ENCODE measurements at places on chromosomes 4 and X.

- DNase-seq = peak; percentile 18
These were observed 47.0 kb upstream of the MID1IP1 start for GRCh38 chrX:38754102-38754790.

DNA sequence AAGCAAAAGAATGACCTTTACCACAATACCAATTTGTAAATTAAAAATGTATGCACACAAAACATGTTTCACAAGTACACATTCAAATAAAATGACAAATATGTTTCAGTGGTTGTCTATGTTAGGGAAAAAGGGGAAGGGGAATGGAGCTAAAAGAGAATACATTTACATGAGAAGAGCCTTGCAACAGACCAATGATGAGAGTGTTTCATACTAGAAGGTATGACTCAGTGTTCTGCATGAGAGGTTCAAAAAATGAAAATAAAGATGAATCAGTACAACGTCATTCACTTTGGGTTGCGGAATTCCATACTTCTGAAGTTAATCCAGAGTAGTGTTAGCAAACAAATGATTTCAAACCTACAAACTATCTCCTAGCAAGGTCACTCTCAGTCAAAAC lies 51.7 kb downstream of the RPGR start:
- DNase-seq = peak; percentile 78

GRCh38 chr4:128277856-128278255 lies 9.8 kb downstream of the PGRMC2 start:
- no peak for DNase-seq

- DNase-seq = no peak
These were observed 146.8 kb downstream of the DCTD start for GRCh38 chr4:182770259-182770995.

DNA sequence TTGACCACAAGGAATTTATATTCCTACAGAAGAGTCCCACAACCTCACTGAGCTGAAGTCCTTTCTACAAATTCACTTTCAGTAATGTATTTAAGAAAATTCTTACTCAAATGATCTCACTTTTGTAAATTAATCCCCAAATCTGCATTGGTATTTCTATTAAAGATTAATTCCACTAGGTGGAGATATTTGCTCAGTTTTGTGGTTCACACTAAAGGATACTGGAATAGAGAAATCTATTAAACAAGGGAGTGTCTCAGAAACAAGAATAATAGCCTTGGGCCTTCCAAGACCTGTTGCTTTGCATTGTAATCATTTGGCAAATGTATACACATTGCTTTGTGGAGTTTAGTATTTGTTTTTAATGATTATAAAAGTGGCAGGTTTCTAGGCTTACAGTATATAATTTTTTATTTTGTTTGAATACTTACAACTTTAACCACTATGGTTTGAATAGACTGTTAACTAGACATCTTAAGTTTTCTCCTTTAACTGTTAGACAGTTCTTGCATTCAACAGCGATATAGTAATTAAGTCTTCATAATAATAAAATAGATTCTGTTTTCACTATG lies 25.9 kb downstream of the CFAP299 start:
- no peak for DNase-seq

DNA sequence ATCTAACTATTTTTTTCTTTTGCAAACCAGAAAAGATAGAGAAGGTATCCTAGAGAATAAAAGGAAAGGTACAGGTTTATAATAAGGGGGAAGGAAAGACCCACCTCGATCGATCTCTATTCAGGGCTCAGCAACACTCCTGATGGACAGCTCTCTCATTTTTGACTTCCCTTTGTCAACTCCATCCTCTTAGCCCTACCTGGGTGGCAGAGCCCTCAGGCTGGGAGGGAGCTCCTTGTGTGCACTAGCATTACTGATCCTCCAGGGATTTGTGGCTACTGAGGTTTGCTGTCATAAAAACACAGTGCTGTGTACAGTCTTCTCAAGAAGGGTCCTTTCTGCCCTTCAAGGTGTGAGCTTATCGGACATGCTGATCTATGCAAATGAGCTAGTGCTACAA lies 111.0 kb downstream of the MID1 start:
- no peak for DNase-seq

DNA sequence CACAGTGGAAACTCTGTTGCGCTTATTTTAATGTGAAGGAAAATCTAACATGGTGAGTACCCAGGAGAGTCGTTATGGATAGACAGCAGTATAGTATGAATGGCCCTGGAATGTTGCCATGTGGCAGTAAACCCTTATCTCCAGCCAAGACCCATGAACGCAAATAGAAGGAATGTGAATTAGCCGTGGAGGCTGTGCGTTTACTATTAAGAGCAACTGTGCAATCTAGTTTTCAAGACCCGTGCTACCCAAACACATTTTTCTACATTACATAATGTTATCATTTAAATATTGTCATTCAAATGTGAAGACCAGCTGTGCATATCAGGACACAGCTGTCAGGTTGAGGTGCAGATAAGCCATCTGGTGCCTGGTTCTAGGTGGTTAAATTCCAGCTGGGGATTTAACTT lies 13.3 kb upstream of the AGA start:
- no peak for DNase-seq

DNA sequence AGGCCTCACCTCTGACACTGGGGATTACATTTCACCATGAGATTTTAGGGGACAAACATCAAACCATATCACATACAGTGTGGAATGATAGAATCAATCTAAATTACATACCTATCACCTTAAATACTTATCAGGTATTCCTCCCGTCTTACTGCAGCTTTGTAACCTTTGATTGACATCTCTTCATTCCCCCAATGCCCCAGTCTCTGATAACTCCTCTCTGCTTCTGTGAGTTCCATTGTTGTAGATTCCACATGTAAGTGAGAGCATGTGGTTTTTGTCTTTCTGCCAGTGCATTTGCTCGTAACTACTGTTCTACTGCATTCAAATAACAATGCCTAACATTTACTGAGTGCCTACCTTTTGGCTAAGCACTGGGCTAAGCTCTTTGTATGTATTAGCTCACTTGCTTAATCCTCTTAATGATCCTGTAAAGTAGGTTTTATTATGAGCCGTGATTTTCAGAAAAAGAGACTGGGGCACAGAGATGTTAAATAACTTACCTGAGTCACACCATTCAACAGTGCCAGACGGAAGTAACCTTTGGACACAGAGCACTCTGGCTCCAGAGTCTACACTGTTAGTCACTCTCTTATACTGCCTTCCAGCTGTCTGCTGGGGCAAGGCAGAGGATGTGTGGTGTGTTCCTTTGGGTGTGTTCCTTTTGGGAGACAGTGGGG lies 63.7 kb upstream of the ESX1 start:
- no peak for DNase-seq

- no peak for DNase-seq
These were observed 7.6 kb downstream of the HS3ST1 start for GRCh38 chr4:11421116-11421515.

DNA sequence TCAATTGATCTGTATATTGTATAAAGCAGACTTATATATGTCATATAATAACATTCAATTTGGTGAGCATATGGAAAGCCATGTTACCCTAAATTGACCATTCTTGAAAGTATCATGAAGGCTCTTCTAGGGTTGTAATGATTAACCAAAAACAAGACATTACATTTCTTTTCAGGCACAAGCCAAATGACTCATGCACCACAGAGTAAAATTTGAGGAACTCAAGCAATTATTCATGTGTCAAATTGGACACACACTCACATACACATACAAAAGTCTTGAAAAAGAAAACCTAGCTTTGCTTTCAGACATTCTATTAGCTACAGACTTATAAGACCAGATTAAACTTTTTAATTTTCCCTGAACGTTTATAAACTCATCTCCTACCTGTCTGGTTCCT lies 146.5 kb upstream of the PCDH18 start:
- peak; percentile 86 for DNase-seq

DNA sequence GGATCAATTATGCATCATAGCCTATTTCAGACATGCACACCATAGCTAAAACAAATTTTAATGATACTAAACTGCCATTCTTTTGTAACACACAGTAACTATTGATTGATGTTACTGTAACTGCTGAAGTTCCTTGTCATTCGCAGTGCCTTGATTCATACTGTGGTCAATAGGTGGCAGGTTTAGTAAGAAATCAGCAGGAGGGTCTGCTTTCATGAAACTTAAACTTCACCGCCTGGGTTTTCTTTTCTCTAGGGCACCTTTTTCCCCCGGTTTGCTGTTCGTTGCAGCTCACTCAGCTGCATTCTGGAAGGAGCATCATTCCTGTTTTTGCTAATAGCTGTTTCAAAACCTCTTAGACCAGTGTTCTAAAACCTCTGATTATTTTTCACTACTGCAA lies 88.1 kb downstream of the RPA4 start:
- no peak for DNase-seq

DNA sequence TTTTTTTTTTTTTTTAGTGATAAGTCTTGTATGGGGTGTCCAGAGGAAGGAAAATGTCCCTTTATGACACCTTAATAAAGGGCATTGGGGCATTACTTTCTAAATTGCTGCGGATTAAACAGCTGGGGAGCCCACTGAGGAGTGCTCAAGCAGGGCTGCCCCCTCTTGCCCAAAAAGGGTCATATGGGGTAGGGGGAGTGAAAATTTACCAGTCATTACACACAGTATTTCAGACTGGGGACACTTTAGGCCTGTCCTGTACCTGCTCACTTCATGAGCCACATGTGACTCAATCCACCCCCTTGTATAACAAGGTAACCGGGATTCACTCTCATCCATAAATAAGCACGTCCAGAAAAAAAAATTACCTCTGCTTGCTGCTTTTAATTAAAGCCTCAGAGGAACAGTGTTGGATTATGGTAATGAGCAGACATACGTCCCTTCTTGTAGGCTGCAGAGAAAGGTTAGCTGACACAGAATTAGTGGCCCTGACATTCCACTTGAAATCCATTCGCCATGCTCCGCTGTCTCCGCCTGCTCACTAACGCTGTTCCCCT lies 1.8 kb downstream of the PRDM8 start:
- DNase-seq = no peak

- peak; percentile 47 for DNase-seq
These were observed 1.0 kb downstream of the OTUD4 start for GRCh38 chr4:145179281-145179860.

- no peak for DNase-seq
These were observed 310.8 kb downstream of the PACRGL start for GRCh38 chr4:21011106-21011505.

- no peak for DNase-seq
These were observed 17.1 kb upstream of the DDX60 start for GRCh38 chr4:168335621-168336020.

DNA sequence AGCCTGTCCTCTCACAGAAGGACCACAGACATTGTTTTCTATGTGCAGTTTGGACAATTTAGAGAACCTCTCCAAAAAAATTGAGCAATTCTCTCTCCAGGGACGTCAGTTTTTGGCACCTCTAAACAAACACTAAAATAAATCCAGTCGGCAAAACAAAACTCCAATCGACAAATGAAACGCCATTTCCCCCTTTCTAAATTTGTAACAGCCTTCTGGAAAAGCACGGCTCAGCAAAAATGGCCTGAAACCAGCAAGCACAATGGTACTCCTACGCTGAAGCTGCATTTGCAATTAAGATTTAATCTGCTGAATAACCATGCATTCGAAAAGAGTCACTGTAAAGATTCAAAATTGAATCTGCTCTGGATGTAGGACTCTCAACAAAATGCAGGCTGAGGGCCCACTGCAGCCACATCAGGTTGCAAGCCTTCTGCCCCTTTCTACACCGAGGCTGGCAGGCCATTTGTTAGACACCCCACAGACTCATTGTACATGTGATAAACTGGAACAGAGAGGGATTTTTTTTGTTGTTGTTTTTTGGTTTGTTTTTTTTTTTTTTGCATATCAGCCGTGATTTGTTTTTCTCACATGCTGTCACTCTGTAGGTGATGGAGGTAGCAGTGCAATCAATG lies 79.9 kb upstream of the MAP3K15 start:
- no peak for DNase-seq

- DNase-seq = no peak
These were observed 24.1 kb downstream of the SEC31A start for GRCh38 chr4:82866706-82867385.

DNA sequence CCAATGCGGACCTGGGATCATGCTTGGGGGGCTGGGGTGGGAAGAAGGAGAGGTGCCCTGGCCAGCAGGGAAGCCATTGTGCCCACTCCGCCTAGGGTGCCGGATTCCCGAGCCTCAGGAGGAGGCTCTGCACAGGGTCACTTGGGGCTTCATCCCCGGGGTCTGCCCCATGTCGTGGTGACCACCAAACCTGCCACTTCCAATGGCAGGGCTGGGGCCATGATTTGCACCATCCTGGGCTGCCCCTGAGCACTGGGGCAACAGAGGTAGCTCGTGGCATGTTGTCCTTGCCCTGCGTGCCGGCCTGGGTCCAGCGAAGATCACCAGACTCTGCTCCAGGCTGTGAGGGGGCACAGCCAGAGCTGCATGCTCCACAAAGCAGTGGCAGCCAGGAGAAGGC lies 71.4 kb upstream of the DCAF12L2 start:
- no peak for DNase-seq

GRCh38 chr4:128288689-128289106 lies 1.1 kb upstream of the PGRMC2 start:
- peak; percentile 19 for DNase-seq

DNA sequence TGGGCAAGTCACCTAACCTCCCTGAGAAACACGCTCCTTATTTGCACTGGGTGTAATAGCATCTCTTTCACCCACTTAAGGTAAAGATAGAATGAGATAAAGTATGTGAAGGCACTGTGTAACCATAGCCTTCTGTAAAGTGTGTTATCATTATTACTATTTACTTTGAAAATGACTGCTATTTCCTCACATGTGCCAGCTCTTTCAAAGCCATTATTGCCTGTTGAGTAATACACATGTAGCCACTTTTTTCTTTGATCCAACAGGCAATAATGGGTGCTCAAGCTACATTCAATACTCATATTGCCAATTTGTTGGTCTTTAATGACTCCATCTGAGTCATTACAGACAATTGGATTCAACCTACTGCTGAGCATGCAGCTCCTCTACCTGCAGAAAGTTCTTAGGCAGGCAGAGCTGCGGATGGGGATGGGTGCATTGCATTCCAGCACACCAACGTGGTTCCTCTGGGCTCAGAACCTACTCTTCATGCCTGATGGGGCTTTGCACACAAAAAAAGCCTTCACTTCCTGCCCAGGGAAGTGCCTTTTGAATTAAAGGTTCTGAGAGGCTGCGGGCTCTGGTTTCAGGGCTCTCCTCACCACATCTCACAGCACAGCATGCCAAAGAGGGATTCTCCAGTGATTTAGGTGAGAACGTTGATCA lies 9.7 kb downstream of the PTCHD1 start:
- DNase-seq = no peak

GRCh38 chr4:143406523-143406922 lies 69.8 kb downstream of the GAB1 start:
- no peak for DNase-seq

- no peak for DNase-seq
These were observed 5.1 kb downstream of the APEX2 start for GRCh38 chrX:55005256-55005655.

- peak; percentile 61 for DNase-seq
These were observed 119.7 kb downstream of the PCDH7 start for GRCh38 chr4:30839583-30840520.

DNA sequence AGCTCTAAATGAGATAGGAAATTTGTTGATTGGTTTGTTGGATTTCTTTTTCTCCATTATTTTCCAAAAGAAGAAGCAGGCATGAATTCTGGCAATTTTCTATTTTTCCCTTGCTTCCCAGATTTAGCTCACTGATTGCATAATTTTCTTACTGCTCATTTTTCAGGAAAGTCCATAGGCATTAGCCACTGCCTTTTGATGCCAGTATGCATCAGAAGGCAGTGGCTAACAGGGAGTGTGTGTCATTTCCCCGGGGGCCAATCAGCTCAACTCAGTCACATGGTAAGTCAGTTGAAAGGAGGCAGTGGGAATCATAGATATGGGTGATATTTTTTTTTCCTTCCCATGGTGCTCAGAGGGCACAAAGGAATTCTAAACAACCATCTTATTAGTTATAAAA lies 156.7 kb downstream of the TRIML1 start:
- DNase-seq = no peak

GRCh38 chr4:177680308-177680707 lies 238.1 kb upstream of the AGA start:
- DNase-seq = no peak
